ENCODE measurements at places on chromosomes 5 and 9.

DNA sequence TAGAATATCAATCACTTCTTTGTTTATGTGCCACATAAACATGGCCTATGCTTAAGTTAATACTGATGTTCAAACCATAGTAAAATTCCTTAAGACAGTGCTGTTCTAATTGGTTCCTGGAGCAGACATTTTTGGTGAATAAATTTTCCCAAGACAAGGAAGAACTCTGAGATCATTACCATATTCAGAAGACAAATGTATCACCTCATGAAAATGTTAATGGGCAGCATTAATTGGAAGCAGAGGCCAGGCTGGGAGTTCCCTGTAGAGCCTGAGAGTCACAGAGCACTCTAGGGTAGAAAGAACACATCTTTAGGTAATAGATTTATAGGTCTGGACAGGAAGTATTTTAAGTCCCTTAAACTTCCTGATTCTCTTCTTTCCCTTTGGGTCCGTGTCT is 240.2 kb downstream of the MAN2A1 start:
- DNase-seq: no peak

DNA sequence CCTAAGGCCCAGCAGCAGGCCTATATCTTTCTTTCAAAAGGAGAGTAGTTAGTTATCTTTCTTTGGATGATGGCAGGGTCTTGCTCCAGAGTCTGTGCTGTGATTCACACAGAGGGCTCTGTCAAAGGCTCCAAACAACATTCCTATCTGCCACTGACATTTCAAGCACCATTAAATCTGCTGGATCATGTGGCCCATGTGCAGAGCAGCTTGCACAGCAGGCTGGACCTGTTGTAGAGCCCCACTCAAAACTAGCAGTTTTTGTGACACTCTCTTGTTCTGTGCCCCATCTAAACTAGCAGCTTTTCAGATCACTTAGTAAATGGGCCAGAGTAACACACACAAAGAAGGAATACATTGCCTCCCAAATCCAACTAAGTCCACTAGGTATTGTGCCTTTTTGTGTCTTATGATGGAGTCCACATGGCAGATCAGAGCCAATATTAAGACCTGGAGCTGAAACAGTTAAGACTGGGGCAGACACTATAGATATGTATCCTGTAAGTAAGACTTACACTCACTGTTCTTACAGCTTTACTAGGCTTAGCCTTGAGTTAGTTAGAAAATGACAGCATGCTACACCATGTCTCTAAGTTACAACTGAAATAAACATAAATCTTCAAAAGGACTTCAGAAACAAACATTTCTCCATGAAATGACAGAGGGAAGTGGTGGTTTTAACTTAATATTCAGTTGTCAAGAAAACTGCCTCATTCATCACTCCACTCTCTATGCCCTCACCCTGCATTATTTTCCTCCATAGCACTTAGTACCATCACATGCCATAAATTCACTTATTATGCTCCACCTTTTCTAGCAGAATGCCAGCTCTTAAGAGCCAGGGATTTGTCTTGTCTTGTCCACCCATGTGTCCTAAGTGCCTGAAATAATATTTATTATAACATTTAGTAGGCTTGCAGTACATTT is 400.9 kb downstream of the RAB3C start:
- DNase-seq: no peak

DNA sequence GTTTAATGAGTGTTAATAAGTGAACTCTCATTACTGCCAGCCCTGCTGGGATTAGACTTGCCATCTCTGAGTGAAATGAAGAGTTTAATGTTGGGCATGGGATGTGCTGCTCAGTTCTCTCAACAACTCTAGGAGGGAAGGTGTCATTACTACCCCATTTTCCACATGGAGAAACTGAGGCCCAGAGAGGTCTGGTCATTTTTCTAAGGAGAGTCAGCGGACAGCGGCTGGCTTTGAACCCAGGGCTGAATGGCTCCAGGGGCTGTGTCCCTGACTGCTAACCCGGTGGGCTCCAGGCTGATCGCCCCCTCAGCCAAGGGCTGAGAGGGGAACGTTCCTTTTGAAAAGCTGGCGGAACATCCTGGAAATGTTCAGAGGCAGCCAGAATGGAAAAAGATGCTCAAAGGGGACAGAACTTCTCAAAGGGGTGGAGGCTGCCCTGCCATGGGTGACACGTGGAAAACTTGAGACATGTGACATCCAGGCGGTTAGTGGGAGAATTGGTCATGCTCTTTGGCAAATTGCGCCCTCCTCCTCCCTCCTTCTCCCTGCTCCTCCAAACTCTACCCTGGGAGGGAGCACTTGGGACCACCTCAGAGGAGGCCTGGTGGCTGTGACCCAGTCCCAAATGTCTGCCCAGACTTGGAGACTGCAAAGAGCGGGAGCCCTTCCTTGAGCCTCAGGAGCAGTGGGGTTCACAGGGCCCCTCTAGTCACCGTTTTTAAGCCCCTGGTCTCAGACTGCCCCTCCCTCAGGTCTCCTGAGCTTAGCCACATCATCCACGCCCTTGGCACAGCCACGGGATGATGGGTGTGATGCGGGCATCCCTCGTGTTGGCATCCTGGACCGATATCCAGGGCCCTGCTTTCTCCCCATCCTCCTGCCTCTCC is 28.7 kb downstream of the DNM1 start:
- no peak for DNase-seq

GRCh38 chr5:38534156-38534453 is 22.3 kb downstream of the LIFR start:
- DNase-seq: no peak

- no peak for DNase-seq
Observed at GRCh38 chr5:139901986-139902385, 106.4 kb downstream of the PSD2 start.

DNA sequence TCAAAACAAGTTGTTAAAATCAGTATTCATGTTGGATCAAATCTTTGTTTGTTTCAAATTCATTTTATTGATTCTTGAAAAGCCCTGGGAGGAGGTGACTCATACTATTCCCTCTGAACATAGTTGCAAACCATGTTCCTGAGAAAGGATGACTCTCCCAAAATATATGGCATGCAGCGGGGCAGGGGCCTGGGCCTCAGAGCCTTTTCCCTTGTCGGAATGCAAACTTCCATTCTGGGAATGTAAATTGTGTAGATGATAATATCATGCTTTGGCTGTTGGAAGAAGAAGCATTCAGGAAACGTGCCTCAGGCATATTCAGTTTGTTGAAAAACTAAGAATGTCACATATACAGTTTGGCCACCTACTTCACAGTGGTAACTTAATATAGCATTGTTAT is 242.0 kb downstream of the AUH start:
- DNase-seq: no peak

DNA sequence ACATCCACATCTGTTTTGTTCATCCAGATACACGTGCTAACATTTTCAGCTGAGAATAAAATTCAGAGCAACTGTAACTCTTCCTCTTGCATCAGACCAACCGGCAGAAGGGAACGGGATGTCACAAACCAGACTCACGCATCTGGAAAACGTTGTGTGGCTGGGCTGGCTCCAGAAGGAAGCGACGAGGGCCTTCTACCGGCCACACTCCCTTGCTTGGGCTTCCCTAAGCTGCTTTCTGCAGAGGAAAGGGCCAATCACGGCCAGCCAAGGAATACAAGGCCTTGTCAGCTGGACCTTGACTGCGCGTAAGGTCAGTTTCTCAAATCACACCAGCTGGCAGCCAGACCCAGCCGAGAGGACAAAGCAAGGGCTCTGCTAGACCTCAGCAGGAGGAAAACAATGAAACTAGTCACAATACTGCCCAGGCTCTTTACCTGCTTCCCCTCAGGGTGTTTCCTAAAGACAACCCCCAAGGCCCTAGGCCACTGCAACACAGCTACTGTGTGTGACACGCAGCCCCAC is 106.1 kb downstream of the THBS4 start:
- peak; percentile 91 for DNase-seq

GRCh38 chr5:169744336-169744735 is 107.3 kb downstream of the DOCK2 start:
- no peak for DNase-seq

- DNase-seq: no peak
Observed at GRCh38 chr5:154049636-154050035, 10.9 kb downstream of the MFAP3 start.

GRCh38 chr5:59358005-59358861 is 535.3 kb downstream of the PDE4D start:
- no peak for DNase-seq

DNA sequence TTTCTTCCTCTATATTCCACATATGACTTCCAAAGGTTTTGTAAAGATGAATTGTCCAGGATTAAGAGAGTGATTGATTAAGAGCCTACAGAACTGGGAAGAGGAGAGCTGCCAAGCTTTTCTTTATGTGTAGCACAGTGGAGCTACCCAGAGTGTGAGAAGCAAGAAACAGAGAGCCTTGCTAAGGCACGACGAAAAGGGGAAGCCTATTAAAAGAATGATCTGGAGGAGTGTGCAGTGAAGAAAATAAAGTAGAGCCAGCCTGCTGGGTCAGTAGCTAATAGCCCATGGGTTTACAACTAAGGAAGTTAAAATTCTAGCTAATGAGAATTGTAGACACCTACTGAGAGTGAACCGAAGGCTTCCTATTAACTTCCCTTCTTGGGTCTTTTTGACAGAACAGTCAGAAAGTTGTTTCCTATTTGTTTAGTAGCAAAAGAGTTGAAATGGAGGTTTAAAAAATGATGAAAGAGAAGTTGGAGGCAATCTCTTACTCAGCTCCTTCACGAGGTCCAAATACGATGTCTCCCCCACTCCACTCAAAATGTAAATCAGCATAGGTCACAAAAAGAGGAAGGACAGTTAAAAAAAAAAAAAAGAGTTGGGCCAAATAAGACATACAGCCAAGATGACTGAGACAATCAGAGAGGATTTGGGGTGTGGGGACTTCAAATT is 957 bp upstream of the PRR16 start:
- peak; percentile 33 for DNase-seq

GRCh38 chr5:126492939-126493338 is 69.7 kb downstream of the GRAMD2B start:
- DNase-seq: no peak

DNA sequence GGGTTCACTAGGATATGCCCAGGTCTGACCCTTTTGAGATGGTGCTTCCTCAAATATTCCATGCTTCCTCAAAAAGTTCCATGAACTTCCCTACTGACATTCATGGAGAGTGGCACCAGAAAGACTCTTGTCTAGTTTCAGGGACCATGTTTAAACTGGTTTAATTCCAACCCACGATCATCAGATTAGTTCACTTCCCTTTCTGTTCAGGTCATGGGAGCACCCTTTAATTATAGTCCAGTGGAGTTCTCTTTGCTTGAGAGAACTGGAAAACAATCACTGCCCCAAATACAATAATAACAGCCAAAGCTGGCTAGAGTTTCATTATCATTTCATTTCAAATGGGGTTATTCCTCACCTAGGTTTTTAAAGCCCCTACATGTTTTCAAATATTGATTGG is 9.7 kb upstream of the ERBIN start:
- no peak for DNase-seq

DNA sequence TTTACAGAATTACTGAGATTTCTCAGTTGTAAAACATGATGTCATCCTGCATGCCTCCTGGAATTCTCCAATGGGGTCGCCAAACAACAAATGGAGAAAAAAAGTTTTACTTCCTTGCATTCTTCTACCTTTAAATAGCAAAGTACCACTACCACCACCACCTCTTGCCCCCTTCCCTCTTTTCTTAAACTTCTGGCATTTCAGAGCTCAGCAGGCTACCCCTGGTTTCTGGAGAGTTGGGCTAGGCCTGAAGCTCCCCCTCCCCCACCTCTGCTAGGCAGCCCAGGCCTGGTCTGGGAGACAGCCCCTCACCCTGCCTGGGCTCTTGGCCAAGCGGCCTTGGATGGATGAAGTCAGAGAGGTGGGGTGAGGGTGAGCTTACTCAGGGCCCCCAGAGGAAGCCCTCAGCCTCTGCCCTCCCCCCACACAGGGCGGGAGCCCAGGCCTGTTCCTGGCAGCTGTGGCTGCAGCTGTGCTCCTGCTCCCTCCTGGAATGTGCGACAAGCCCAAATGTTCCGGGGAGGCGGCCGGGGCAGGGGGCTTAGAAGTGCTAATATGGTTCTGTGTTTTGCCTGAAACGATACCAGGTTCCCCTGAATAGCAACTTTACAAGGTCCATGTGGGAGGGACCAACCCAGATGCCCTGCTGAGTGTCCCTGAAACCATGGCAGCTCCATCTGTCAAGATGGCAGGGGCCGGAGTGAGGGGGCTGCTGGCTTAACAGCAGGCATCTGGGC is 6.0 kb upstream of the CCIN start:
- DNase-seq: no peak

- peak; percentile 89 for DNase-seq
Observed at GRCh38 chr5:59813761-59814536, 79.6 kb downstream of the PDE4D start.

GRCh38 chr5:111063709-111064322 is 7.7 kb upstream of the TSLP start:
- peak; percentile 12 for DNase-seq

DNA sequence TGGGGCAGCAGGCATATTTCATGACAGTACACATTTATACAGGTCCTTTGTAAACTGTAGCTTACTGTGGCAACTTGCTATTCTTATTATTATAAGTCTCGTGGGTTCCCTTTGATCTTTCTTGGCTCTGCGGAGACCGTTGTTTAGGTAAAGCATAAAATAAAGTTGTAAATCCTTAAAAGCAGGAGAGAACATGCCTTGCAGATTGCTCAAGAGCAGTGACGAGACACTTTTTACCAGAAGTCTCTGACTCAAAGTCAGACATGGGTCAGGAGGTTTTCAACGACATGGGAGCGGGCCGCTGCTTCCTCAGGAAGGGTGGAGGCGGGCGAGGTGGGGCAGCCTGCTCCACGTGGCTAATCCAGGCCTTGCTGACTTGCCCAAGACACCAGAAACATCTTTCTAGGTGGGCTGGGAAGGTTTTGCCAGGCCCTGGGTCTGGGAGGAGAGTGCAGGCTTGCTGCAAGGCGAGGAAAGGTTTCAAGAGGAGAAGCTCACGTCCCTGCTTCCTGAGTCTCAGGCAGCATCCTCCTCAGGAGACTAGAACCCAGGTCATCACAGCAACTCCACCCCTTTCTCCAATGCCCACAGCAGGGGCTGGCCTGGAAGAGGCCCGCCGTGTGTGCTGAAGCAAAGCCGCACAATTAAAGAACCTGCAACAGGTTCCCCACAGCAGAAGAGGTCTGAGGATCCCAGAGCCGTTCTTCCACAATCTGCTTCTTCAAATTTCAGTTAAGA is 6.5 kb downstream of the TBC1D2 start:
- no peak for DNase-seq

- no peak for DNase-seq
Observed at GRCh38 chr5:177612215-177612673, 12.3 kb downstream of the B4GALT7 start.

- no peak for DNase-seq
Observed at GRCh38 chr5:39730006-39730405, 305.2 kb upstream of the DAB2 start.
